ENCODE measurements at places on chromosomes 3 and 15. TPM values are rescaled to one million over a fixed set of nuclear protein-coding genes. Genes with fewer than 3 reads are reported as not detected.

The EPHB3 gene
- 14.8 TPM for total RNA-seq

GRCh38 chr15:38367476-38367875 lies 86.5 kb upstream of the FAM98B start:
- DNase-seq: no peak
- H3K4me1 ChIP-seq: no peaks in the 10 kb centered on the region
- H3K4me3 ChIP-seq: no peak overlapping the region
- H3K27me3 ChIP-seq: no peaks in the 10 kb centered on the region
- no peaks in the 10 kb centered on the region for H3K36me3 ChIP-seq
- no peak overlapping the region for H3K27ac ChIP-seq

DNA sequence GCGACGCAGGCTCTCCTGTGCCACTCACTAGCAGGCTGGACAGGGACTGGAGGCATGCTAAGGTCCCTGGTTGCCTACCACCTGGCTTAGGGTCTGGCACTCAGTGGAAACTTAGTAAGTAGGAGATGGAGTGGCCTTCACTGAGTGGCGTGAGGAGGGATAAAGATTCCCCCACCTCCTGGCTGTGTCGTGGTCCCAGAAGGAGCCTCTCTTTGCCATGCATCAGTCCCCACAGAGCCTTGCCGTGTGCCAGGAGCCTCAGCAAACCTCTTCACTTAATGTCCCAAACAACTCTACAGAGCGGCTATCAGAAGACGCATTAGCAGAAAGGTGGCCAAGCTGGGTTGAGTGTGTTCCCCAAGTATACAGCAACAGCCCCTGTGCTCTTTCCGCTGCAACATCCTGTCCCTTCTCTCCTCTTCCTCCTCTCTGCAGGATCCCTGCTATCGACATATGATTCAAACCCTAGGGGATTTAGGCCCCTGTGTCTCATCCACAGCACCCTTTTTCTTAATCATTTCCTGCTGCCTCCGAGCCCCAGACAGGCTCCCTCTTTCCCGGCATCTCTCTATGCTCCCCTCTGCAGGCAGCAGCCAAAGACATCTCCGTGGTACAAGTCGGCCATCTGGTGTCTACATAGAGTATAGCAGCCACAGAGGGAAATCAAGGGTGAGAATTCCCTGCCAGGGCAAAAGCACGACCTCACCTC lies 66.7 kb downstream of the SLC6A1 start:
- no peak overlapping the region for H3K4me3 ChIP-seq
- H3K36me3 ChIP-seq: no peaks in the 10 kb centered on the region
- no peak for DNase-seq
- no peak overlapping the region for H3K27ac ChIP-seq
- no peaks in the 10 kb centered on the region for H3K27me3 ChIP-seq
- no peaks in the 10 kb centered on the region for H3K4me1 ChIP-seq

GRCh38 chr3:58342676-58343075 lies 10.0 kb downstream of the PXK start:
- no peaks in the 10 kb centered on the region for H3K27me3 ChIP-seq
- H3K4me3 ChIP-seq: no peak overlapping the region
- no peak for DNase-seq
- H3K4me1 ChIP-seq: no peaks in the 10 kb centered on the region
- H3K36me3 ChIP-seq: no peaks in the 10 kb centered on the region

All from pancreas (tissue), 10 donors.